ENCODE measurements at places on chromosomes 5 and 9.

- DNase-seq, result no peak
Measured at GRCh38 chr5:32984851-32985610, 273.9 kb downstream of the NPR3 start.

GRCh38 chr5:73299665-73300336 is 126.8 kb downstream of the TMEM174 start:
- DNase-seq, result no peak

- no peak for DNase-seq
Measured at GRCh38 chr9:93996863-93997262, 41.7 kb upstream of the BARX1 start.

DNA sequence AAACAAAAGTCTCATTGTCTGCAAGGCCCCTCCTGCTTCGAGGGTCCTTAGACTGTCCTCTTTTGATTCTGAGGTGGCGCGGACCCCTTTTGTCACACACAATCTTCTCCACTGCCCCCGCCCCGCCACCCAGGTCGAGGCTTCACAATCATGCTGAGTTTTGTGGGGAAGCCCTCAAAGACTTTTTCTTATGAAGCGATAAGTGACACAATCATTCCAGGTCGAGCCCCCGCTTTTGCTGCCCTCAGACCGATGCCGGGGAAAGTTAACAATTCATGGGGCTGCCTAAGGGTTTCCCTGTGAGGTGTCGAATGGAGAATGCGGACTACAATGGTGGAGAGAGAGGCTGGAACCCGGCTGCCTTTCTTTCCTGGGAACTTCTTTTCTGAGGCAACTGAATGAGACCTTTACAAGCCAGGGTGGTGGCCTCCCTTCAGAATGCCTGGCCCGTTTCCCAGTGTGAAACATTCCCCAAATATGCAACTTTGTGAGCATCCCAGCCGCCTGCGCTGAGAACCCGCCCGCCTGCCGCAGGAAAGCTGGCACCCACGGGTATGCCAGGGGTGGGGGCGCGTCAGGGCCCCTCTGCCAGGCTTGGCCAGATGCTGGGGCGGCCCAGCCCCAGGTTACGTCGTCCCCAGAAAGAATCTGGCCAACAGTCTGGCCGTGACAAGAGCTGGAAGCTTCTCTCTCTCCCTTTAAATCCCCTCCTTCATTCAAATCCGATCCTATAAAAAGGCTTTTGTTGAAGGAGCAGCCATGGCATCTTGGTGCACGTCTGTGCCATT is 71.9 kb downstream of the MAP1B start:
- no peak for DNase-seq

GRCh38 chr5:40615586-40616170 is 64.0 kb upstream of the PTGER4 start:
- no peak for DNase-seq

GRCh38 chr5:173638126-173639040 is 21.9 kb upstream of the BOD1 start:
- no peak for DNase-seq

DNA sequence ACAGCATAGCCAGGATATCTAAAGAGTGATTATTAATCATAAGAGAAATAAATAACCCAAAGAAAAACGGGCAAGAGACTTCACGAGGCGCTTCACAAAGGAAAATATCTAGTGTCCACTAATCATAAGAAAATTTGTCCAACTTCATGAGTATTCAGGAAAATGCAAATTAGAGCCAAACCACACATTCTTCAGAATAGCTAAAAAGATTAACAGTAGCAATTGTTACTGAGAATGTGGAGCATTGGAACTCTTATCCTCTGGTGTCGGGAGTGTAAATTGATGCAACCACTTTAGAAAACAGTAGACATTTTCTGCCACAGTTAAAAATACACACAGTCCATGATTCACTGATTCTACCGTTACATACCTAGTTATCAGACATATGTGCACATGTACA is 145.7 kb downstream of the CWC27 start:
- no peak for DNase-seq

GRCh38 chr9:36530224-36530623 is 42.5 kb upstream of the MELK start:
- no peak for DNase-seq

DNA sequence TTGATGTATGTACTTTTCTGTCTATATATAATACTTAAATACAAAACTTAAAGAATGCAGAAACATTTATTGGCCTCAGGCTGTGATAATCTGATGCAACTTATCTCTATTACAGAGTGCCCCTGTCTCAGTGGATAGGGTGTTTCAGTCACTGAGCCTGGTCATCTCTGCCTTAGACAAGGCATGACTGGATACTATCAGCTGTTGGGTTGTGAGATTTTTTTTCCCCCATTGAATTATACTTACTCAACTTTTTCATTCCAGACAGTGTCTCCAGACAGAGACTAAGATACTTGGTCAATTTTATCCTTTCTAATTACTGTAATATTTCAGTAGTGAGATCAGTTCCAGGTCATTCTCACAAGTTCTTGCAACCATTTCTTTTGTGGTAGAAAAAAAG is 26.7 kb downstream of the XRCC4 start:
- DNase-seq, result no peak

GRCh38 chr5:78472469-78473106 is 112.2 kb downstream of the SCAMP1 start:
- no peak for DNase-seq

GRCh38 chr5:151192626-151193025 is 31.3 kb downstream of the CCDC69 start:
- DNase-seq, result no peak

- DNase-seq, result no peak
Measured at GRCh38 chr5:53069626-53070025, 39.9 kb downstream of the MOCS2 start.

DNA sequence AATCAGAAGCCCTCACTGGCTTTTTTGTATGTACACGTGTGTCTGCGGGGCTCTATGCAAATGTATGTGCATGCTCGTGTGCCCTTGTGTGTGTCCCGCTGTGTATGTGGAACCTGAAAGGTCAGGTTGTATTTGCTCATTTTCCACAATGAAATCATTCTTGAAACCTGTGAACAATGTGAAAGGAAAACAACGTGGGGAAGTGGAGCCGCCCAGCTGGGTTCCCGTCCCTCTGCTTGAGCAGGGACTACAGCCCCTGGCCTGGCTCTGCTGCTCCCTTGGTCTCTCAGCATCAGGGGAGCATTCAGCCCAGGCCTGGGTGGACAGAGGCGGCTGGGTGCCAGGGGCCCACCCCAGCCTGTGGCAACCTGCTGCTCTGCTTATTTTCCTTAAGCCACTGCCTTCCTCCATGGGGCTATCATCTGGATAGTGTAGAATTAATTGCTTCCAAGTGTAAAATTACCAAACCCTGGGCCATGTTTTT is 3.0 kb downstream of the ECSCR start:
- DNase-seq, result no peak

DNA sequence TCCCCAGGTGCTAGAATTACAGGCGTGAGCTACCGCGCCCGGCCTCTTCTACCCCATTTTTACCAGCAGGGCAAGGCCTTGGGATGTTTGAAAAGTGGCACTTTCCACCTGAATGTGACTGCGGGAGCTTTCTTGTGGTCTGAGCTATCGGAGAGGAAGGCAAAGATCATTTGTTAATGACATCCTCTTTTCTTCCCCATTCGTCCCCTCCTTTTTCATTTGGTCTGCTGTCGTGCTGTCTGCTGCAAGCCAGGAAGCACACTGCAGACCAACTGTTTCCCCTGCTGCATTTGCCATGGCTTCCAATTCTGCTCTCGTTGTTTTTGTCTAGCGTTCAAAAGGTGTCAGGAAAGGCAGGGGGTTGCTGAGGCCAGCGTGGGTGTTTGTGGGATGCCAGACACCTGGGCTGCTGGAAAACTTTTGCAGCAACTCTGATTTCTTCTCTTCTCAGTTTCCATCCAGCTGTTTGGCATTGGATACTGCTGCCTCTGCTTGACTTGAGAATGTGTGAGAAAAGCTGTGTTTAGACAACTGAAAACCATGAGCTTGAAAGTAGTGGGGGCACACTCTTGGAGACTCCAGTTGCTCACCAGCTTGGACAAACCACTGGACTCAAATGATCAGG is 196.4 kb upstream of the MSX2 start:
- no peak for DNase-seq

DNA sequence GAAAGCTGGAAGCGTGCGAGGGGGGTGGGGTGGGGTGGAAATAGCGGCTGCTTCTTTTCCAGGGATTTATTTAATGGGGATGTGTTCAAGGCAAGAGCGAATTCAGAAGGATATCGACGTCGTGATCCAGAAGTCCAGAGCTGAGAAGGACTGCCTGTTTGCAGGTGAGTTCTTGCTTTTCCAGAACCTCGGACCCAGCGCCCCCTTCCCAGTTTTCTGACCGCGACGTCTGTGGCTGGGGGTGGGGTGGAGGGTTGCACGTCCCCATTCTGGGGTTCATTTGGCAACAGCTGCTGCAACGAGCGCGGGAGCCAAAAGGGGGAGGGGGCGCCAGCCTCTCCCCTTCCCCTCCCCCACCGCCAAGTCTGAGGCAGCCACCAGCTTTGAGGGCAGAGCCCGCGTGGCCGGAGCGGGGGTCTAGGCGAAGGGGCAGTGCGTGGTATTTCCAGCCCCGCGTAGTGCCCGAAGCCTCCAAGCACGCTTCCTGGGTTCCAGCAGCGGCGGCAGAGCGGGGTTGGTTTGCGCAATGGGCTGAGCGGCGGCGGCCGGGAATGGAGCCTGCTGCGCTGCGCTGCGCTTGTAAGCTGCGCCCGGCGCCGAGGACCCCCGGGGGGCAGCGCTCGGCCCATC is 701 bp downstream of the PARP8 start:
- peak; percentile 51 for DNase-seq

DNA sequence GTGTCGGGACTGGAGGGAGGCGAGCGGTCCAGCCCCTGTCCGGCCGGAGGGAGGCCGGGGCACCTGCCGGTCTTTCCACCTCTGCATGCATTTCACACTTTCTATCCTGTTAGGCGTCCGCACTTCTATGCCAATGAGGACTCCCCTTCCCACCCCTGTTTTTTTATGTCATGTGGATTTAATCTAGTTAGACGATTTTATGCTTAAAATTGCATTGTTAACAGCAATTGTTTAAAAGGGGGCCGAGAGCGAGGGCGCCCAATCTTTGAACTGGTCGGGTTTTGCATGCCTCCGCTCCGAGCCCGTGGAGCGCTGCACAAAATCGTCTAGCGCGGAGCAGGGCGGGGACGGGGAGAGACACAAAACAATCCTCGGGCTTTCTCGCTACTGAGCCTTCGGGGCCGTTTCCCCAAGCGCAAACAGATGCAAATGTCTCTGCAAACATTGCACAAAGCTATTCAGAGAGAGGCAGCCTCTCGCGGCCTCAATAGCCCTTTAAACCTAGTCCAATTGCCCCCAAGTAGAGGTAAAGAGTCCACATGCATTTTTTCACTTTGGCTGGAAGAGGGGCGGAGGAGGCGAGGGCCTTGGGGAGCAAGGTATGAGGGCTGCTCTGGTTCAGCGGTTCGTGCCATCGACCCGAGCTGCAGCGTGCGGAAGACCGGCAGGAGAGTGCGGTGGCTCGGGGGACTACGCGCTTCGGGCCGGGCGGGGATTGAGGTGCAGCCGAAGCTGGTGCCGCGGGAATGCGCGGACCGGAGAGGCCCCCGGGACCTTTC is 37.5 kb upstream of the TIFAB start:
- no peak for DNase-seq

- no peak for DNase-seq
Measured at GRCh38 chr5:74251141-74252035, 389.1 kb downstream of the ENC1 start.

- DNase-seq, result no peak
Measured at GRCh38 chr5:173901705-173902104, 13.6 kb downstream of the CPEB4 start.

- DNase-seq, result no peak
Measured at GRCh38 chr5:75168026-75168735, 68.5 kb downstream of the ANKRD31 start.

GRCh38 chr5:97888439-97888838 is 705.4 kb upstream of the RIOK2 start:
- DNase-seq, result no peak

DNA sequence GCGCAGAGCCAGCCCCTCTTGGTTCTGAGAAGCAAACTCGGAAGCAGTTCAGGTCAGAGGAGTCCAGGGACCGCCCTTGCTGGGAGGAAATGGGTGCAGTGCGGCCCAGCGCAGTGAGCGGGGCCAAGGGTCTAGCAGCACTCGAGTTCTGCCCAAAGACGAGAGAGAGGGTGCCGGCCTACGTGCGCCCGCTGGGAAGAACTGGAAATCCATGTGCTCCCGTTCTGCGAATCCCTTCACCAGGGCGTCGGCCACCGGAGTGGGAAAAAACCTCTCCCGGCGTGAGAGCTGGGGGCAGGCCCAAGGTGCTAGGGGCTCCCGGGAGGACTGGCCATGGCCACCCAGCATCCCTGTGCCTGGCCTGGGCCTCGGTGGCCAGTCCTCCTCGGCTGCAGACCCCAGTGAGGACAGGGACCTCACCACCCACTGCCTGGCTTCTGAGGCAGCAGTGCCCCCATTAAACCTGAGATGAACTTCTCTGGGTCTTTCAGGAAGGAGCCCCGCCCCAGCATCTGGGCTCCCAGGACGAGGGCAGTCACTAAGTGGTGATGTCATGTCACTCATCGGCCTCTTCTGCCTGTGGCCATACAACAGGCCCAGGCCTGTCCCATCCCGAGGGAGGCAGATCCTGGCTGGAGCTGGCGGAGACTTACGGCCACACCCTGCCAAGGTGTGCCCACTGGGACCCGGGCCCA is 10.6 kb downstream of the TMEM250 start:
- no peak for DNase-seq

DNA sequence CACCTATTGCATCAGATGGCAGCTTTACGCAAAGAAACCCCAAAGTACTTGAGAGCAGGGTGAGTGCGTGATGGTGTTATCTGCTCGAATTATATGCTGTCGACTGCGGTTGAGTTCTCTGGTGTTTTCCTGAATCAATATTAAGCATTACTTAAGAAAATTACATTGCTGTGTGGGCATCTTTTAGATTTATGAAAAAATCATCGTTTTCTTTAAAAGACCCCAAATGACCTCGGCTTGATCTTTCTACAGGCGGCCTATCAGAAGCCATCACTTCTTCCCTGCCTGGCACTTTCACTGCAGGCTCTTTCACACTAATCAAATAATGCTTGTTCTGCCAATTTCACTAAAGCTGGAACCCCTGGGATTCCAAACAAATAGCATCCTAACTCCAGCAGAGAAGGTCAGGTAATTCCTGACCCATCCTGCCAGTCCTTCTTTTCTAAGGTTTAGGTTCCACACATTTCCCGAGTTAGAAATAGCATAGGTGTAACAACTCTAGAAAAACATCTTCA is 1.7 kb downstream of the UBE2QL1 start:
- DNase-seq, result no peak

GRCh38 chr9:123441769-123442168 is 85.8 kb downstream of the CRB2 start:
- DNase-seq, result no peak

DNA sequence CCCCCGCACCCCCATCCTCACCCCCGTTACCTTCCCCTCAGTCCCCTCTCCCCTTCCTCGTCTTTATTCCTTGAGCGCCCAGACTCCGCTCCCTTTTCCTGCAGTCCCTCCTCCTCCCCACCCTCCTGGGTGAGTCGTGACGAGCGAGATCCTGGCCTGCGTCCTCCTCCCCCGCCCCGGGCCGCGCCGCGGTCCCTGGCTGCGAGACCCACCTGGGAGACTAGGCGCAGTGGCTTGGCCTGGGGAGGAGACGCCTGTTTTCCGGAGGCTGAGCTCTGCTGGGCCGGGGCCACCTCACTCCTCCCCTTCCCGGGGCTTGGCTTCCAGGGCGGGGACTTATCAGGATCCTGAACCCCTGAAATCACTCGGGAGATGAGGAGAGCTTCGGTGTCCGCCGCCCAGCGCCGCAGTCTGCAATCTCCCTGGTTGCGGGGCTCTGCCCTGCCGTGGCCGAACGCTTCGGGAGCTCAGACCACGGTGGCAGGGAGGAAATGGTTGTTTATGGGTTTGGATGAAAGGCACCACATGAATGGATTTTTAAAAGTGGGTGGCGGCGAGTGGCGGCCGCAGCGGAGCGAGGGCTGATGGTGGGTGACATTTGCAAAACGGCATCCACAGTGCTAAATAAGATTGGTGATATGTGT is 984 bp downstream of the STXBP1 start:
- no peak for DNase-seq

Data from CD4-positive, alpha-beta T cell treated with Interleukin-15 for 1 hour (primary cell).